Gastrocnemius medialis (tissue), 4 donors: ENCODE measurements at places on chromosomes 16 and 17. TPM values are rescaled to one million over a fixed set of nuclear protein-coding genes. Genes with fewer than 3 reads are reported as not detected.

- H3K4me3 ChIP-seq, result no peak overlapping the region
- H3K36me3 ChIP-seq, result no peaks in the 10 kb centered on the region
- no peaks in the 10 kb centered on the region for H3K4me1 ChIP-seq
- H3K27me3 ChIP-seq, result no peaks in the 10 kb centered on the region
- no peak overlapping the region for H3K27ac ChIP-seq
Observed at GRCh38 chr17:73482251-73482716, 162.0 kb downstream of the SDK2 start.

- H3K27me3 ChIP-seq, result no peaks in the 10 kb centered on the region
- no peak for DNase-seq
- H3K36me3 ChIP-seq, result no peaks in the 10 kb centered on the region
- H3K27ac ChIP-seq, result no peak overlapping the region
- peaks cover 4% of the 10 kb centered on the region for H3K4me1 ChIP-seq
Observed at GRCh38 chr17:70013911-70014310, 61.1 kb upstream of the KCNJ16 start.

DNA sequence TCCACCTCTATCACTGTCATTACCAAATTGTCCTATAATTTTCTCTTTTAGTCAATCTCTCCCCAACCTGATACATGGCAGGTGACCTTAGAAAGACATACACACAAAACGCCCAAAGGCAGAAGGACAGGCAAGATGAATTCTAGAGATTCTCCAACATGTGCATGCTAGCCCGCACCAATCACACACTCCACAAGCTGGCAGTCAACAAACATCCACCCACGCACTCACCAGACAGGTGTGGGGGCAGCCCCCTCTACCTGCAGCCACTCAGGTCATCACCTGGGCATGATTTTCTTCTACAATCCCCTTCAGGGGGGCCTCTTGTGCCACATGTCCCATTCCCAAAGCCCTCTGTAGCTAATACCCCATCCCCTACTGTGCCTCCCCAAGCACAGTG, 9.5 kb downstream of the MPP2 start:
- DNase-seq, result no peak
- no peaks in the 10 kb centered on the region for H3K27me3 ChIP-seq
- H3K27ac ChIP-seq, result no peak overlapping the region
- no peak overlapping the region for H3K4me3 ChIP-seq
- no peaks in the 10 kb centered on the region for H3K36me3 ChIP-seq

GRCh38 chr16:86499889-86500707, 10.2 kb upstream of the FOXF1 start:
- H3K4me3 ChIP-seq, result no peak overlapping the region
- H3K36me3 ChIP-seq, result no peaks in the 10 kb centered on the region
- H3K27ac ChIP-seq, result no peak overlapping the region
- DNase-seq, result no peak

TNFRSF12A gene
- total RNA-seq, result 54.7 TPM

KRT39 gene
- total RNA-seq, result not detected
